ENCODE measurements at places on chromosomes 1 and 21.

DNA sequence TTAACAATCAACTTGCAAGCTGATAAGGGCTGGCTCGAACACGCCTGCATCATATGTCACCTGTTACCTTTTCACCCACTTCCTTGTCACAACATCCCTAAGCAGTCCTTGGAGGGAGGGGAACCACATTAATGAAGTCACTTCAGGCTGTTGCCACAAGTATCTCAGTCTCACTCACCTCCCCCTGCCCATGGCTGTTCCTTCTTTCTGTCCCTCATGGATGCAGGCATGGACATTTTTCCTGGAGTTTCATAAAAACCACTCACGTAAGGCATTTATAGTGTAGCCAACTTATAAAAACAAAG, 76.8 kb upstream of the ANGPTL1 start:
- H3K36me3 ChIP-seq = no peaks in the 10 kb centered on the region
- H3K27me3 ChIP-seq = peaks cover 12% of the 10 kb centered on the region
- H3K27ac ChIP-seq = no peak overlapping the region
- H3K4me1 ChIP-seq = no peaks in the 10 kb centered on the region
- no peak overlapping the region for H3K4me3 ChIP-seq

DNA sequence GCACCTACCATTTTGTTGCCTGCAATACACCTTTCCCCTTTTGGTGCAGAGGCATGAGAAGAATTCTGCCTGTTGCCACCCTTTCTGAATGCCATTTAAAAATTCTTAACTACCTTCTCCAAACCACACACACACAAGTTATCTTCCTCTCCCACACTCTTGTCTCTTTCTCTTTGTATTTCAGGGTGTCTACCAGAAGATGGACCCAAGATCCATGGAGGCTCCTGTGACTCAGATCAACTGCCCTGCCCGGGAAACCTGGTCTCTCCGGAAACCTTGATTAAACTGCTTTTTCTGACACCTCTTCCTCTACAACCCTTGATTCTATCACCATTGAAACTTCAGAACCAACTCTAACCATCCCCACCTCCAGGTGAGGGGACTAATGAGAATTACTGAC, 2.4 kb upstream of the TARS2 start:
- no peak for DNase-seq
- H3K4me3 ChIP-seq = no peak overlapping the region
- peaks cover 21% of the 10 kb centered on the region for H3K4me1 ChIP-seq

DNA sequence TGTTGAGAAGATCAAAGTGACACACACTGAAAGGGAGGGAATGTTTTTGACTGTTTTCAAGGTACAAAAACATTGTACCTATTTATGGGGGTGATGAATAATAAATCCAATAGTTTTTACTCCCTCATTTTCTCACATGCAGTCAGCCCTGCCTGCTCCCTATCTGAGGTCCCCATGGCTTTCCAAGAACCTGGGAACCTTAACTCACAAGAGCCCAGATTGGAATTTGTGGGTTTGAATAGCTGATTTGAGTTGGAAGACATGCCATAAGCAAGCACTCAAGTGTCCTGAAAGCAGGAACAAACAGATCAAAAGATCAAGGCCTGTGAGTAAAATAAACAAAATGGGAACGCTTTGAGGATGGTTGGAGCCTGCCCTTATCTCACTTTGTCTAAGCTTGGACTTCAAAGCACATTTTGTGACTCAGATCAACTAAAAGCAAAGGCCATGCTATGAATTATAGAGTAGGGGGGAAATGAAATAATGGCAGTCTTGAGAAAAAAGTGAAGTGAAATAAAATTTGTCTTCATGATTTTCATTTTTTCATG, 136.6 kb downstream of the LYPLAL1 start:
- no peaks in the 10 kb centered on the region for H3K36me3 ChIP-seq
- H3K4me3 ChIP-seq = no peak overlapping the region
- no peaks in the 10 kb centered on the region for H3K27me3 ChIP-seq
- DNase-seq = no peak
- no peaks in the 10 kb centered on the region for H3K4me1 ChIP-seq

DNA sequence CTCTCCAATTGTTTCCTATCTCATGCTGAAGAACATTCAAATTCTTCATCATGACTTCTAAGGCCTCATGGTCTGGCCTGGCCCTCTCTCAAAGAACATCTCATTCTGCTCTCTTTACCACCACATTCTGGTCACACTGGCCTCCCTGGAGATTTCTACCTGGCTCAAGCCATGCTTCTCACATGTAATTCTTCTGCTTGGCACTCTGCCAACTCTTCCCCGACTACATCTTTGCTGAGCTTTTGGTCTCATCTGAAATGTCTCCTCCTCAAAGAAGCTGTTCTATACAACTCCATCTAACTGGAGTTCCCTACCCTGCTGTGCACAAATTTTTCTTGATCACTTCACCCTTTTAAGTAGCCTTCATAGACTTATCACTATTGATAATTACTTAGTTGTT, 1.4 kb upstream of the TBX19 start:
- no peak overlapping the region for H3K27ac ChIP-seq
- no peak overlapping the region for H3K4me3 ChIP-seq
- peaks cover 8% of the 10 kb centered on the region for H3K36me3 ChIP-seq
- H3K27me3 ChIP-seq = no peaks in the 10 kb centered on the region
- no peaks in the 10 kb centered on the region for H3K4me1 ChIP-seq

GRCh38 chr1:85137660-85138059, 63.2 kb downstream of the SYDE2 start:
- H3K27ac ChIP-seq = no peak overlapping the region
- no peaks in the 10 kb centered on the region for H3K27me3 ChIP-seq
- DNase-seq = no peak
- H3K4me3 ChIP-seq = no peak overlapping the region
- no peaks in the 10 kb centered on the region for H3K36me3 ChIP-seq

GRCh38 chr1:94912263-94913184, 14.4 kb downstream of the CNN3 start:
- no peaks in the 10 kb centered on the region for H3K4me1 ChIP-seq
- no peak overlapping the region for H3K4me3 ChIP-seq
- H3K36me3 ChIP-seq = no peaks in the 10 kb centered on the region
- no peak for DNase-seq
- no peak overlapping the region for H3K27ac ChIP-seq

DNA sequence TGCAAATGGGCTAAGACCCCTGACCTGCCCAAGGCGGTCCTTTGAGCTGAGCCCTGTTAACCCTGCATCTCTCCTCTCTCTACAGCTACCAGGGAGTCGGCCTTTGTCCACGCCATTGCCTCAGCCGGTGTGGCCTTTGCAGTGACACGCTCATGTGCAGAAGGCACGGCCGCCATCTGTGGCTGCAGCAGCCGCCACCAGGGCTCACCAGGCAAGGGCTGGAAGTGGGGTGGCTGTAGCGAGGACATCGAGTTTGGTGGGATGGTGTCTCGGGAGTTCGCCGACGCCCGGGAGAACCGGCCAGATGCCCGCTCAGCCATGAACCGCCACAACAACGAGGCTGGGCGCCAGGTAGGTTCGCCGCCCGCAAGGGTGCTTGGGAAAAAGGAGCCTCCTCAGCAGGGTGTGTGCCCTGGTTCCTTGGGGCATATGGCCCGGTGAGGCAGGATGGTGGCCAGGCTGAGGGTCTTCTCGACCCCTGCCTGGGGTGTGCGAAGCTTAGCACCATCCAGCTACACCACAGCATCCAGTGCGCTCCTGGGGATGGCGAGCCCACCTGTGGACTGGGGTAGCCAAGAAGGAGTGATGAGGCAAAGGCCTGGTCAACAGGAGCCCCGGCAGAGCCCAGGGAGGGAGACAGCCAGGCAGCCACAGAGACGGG, 31.8 kb upstream of the ARF1 start:
- H3K27me3 ChIP-seq = peaks cover 21% of the 10 kb centered on the region
- H3K36me3 ChIP-seq = no peaks in the 10 kb centered on the region
- H3K27ac ChIP-seq = no peak overlapping the region
- DNase-seq = no peak

- H3K27me3 ChIP-seq = no peaks in the 10 kb centered on the region
- DNase-seq = no peak
- no peak overlapping the region for H3K27ac ChIP-seq
- H3K4me3 ChIP-seq = no peak overlapping the region
- H3K4me1 ChIP-seq = no peaks in the 10 kb centered on the region
- H3K36me3 ChIP-seq = peaks cover 58% of the 10 kb centered on the region
These were observed 595.5 kb downstream of the KIF26B start for GRCh38 chr1:245750261-245750660.

DNA sequence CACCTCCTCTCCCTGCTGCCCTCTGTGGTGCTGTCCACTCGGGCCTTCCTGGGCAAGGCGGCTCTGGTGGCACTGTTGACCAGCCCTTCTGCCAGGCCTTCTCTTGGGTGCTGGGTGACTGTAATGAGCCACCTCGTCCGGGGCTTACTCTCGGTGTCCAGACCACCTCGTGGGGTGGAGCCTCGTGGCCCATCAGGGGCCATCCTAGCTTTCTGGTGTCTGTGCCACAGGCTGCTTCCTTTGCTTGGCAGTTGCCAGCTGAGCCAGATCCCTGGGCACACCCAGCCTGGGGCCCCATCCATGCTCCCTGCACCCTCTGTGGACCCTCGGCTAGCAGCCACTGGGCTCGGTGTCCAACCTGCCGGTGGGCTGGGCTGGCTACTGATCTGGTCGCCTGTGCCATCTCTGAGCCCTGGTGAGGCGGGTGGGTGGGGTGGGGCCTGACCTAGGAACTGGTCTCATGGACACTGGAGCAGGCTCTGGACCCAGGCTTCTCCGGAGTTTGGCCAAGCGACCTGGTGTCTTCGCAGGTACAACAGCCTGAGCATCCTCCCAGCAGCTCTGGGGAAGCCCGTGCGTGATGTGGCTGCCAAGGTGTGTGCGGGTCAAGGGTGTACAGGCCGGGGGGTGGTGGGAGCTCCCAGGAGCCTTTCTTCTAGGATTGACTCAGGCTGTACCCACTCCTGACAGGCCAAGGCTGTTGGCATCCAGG, 1.4 kb downstream of the PRXL2B start:
- H3K4me3 ChIP-seq = peak overlapping the region; percentile 83
- H3K4me1 ChIP-seq = peaks cover 25% of the 10 kb centered on the region
- no peaks in the 10 kb centered on the region for H3K27me3 ChIP-seq
- H3K27ac ChIP-seq = no peak overlapping the region

DNA sequence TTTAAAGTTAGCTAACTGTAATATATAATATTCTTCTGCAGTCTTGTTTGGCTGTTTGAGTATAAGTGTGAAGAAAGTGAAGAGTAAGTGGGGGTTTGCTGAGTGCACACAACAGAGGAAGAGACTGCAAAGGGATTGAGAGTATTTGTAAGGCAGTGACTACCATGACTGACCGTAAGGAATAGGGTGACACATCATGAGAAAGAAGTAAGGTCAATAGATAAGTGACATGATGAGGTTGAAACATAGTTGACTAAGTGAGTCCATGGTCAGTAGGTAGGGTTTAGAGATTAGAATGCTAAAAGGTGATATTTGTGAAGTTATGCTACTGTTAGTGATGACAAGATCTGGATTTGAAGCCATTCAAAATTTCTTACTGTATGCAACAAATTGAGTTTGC, 27.7 kb downstream of the WARS2 start:
- DNase-seq = no peak
- H3K36me3 ChIP-seq = peaks cover 20% of the 10 kb centered on the region
- no peak overlapping the region for H3K4me3 ChIP-seq

DNA sequence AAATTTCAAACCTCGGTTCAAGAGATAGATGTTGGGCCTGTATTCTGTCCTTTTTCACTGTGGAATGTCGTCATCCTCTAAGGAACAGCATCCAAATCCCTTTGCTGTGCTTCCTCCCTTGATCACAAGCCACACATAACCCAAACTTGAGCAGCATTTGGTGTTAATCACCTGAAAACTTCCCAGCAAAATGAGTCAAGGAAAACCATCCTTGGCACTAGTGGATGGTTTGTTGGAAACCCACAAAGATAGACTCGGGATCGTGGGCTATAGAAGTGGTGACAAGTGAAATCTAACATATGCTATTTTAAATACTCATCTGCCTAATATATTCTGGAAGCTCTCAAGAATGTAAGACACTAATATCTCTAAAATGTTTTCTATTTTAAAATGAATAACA, 459.1 kb downstream of the SETD4 start:
- H3K27me3 ChIP-seq = peaks cover 17% of the 10 kb centered on the region
- no peak overlapping the region for H3K27ac ChIP-seq
- H3K4me3 ChIP-seq = no peak overlapping the region
- no peaks in the 10 kb centered on the region for H3K4me1 ChIP-seq
- DNase-seq = no peak

GRCh38 chr1:43763497-43763973, 56.2 kb downstream of the ST3GAL3 start:
- no peak overlapping the region for H3K4me3 ChIP-seq
- no peaks in the 10 kb centered on the region for H3K4me1 ChIP-seq
- DNase-seq = peak; percentile 53

DNA sequence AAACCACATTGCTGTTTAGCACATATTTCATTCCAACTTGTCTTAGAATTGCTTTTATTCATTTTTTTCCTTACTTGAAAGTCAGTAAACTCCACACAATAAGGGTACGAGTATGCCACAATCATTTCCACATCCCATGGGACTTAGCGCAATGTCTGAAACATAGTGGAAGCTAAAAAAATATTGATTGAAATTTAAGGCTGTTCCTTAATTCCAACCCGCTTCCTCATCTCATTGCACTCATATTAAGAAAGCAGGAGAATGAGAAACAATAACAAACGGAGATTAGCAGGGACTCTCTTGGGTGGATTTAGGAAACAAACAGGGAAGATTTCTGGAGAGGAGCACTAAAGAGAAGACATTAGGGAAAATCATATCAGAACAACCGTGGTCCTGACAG, 39.3 kb upstream of the RGS4 start:
- no peaks in the 10 kb centered on the region for H3K4me1 ChIP-seq
- H3K27me3 ChIP-seq = peaks cover 4% of the 10 kb centered on the region
- H3K27ac ChIP-seq = no peak overlapping the region
- no peaks in the 10 kb centered on the region for H3K36me3 ChIP-seq
- DNase-seq = no peak

- no peaks in the 10 kb centered on the region for H3K4me1 ChIP-seq
- no peak overlapping the region for H3K27ac ChIP-seq
- peaks cover 3% of the 10 kb centered on the region for H3K27me3 ChIP-seq
- no peak overlapping the region for H3K4me3 ChIP-seq
These were observed 83.3 kb upstream of the SPATA6 start for GRCh38 chr1:48555271-48555670.

GRCh38 chr1:8987881-8988617, 38.2 kb downstream of the SLC2A7 start:
- peaks cover 34% of the 10 kb centered on the region for H3K4me1 ChIP-seq
- H3K27me3 ChIP-seq = no peaks in the 10 kb centered on the region
- H3K36me3 ChIP-seq = no peaks in the 10 kb centered on the region
- H3K27ac ChIP-seq = no peak overlapping the region

GRCh38 chr1:236998546-236998945, 5.7 kb downstream of the MT1HL1 start:
- no peaks in the 10 kb centered on the region for H3K4me1 ChIP-seq
- no peaks in the 10 kb centered on the region for H3K36me3 ChIP-seq
- no peak overlapping the region for H3K4me3 ChIP-seq
- peaks cover 3% of the 10 kb centered on the region for H3K27me3 ChIP-seq
- H3K27ac ChIP-seq = no peak overlapping the region
